T-helper 17 cell (primary cell): ENCODE measurements at places on chromosomes 7 and 10.

DNA sequence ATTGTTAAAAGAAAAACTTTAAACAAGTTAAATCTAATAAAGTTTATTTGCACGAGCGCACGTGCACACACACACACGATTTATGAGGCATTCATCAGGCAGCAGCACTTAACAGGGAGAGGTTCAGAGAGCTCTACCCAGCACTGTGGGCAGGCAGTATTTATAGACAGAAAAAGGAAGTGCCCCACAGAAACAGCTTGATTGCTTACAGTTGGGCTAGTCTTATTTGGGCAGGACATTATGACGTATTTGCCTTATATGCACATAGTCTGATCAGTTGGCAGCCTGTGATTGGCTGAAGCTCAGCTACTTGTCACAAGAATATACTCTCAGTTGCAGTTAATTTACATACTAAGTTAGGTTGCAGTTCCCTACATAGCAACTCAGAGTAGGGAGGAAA is 1.2 kb upstream of the SDHAF3 start:
- no peak for DNase-seq

GRCh38 chr7:73833251-73833919 is 2.6 kb downstream of the CLDN4 start:
- DNase-seq: no peak

GRCh38 chr7:18166002-18166401 is 138.4 kb upstream of the PRPS1L1 start:
- DNase-seq: no peak

DNA sequence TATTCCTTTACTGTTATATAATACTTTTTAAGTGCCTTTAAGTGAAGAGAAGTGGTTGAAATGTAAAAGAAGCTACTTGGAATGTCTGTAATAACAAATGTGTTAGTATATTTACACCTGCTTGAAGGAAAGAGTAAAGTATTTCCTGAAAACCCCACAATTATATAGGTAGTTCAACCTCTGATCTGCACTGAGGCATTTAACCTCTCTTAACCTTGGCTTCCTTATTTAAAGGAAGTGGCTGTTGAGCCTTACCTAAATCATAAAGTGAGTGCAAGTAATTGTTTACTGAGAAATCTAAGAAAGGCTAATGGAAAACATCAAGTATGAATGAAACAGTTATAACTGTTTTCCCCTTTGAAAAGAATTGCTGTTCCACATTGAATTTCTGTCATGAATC is 294.5 kb downstream of the ADK start:
- no peak for DNase-seq

GRCh38 chr10:106566873-106567272 is 597.6 kb downstream of the SORCS1 start:
- no peak for DNase-seq

DNA sequence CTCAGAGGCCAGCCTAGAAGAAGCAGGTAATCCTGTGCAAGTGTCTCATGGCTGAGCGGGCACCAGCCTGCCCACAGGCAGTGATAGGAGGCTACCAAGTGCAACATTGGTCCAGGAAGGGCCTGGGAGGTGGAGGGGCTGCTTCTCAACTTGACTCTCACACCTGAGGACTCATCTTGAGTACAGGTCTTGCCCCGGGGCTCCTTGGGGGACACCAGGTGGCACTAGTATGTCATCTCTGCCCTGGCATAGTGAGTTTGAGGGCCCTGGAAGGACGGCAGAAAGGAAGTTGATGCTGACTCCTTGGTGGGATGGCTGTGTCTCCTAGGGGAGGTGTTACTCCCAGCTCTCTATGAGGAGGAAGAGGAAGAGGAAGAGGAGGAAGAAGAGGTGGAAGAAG is 2.3 kb downstream of the CCDC136 start:
- no peak for DNase-seq

DNA sequence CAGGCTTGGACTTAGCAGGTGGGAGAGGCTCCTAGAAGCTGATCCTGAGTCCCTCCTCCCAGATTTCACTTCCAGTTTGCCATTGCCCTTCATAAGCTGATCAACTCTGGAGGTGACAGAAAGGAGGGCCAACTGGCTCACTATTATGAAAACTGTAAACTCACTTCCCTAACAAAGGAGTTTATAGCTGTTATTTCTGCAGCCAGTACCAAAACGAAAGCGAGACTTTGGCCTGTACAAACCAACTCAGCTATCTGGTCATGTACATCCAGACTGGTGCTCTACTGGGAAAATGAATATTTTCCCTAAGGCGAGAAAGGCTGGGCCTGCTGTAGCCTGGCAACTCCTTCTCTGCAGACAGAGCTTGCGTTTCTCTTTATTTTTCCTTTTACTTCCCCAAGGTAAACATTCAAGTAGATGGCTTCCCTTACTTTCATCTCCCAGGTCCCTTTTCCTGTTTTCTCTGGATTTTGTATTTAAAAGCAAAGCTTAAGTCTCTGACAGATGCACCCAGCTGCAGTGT is 54.7 kb downstream of the GALNT17 start:
- DNase-seq: no peak

DNA sequence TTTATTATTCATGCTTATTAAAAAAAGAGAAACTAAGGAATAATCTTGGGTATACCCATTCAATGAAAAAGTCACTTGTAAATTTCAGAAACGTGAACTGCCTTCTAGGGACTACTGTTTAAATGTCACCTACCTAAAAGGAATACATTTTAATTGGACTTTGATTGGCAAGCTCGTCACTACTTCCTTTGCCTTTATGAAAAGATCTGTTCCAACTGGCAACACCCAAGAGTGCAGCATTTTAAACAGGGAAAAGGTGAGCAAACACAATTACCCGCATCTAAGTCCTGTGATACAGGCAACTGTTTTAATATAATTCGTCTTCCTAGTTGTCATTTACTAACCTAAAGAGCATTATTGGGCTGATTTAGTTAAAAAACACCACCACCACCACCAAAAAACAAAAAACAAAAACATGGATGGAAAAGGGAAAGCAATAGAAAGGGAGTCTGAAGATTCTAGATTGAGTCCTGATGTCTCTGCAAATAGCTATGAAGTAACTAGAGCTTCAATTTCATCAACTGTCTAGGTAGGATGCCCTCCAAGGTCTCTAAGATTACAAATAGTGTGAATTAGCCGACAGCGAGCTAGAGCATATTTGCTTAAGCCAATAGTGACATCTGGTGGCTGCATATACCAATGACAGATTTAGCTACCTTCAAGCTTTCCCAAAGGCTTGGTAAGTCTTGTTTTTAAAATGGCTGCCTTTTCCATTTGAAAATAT is 33.8 kb upstream of the ICA1 start:
- DNase-seq: no peak

DNA sequence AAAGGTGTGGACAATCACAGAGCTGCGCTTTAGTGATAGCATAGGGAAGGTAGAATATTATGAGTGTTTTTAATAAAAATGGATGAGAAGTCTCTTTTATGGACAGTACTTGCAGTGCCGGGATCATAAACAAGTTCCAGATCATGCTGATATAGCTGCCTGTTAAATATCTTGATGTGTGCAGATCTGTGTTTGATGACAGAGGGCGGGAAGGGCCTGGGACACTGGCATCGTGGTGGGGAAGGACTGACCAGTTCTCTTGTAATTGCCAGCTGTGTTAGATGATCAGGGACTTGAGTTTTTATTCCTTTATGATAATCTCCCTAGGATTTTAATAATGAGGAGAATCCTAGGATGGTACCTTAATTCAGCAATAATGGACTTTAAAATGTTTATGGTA is 14.6 kb downstream of the SND1 start:
- no peak for DNase-seq

DNA sequence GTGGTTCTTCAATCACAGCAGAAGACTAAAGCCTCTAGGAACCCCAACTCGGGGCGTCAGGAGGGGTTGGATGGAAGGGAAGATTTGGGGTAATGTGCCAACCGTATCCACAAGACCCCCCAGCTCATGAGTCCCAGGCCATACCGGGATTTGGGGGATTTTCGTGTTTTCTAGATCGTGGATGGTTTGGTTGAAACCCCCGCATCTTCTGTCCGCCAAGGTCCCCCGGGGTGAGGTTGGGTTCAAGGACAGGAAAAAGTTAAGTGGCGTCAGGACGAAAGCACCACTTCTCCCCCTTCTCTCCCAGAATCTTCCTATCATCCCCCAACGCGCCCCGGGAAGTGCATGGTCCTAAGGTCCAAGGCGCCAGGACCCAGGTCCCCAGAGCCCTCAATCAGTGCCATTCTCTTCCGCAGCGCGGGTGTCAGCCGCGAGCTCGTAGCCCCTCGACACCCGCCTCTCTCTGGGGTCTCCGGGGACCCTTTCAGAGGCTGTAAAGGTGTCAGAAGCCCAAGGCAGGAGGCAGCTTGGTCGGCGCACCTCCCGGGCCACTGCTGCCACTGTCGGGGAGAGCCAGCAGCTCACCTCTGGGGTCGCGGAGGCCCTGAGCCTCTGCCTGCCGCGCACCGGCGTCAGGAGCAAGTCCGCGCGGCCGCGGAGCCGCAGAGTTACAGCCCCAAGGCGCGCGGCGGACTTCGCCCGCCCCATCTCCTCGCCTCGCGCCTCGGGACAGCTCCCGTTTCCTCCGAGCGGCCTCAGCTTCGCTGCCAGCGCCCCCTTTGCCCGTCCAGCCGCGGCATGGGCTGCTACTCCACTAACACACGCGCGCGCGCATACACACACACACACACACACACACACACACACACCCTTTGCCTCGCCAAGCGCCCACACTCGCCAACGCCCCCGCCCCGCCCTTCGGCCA is 1.5 kb downstream of the MKX start:
- peak; percentile 11 for DNase-seq

DNA sequence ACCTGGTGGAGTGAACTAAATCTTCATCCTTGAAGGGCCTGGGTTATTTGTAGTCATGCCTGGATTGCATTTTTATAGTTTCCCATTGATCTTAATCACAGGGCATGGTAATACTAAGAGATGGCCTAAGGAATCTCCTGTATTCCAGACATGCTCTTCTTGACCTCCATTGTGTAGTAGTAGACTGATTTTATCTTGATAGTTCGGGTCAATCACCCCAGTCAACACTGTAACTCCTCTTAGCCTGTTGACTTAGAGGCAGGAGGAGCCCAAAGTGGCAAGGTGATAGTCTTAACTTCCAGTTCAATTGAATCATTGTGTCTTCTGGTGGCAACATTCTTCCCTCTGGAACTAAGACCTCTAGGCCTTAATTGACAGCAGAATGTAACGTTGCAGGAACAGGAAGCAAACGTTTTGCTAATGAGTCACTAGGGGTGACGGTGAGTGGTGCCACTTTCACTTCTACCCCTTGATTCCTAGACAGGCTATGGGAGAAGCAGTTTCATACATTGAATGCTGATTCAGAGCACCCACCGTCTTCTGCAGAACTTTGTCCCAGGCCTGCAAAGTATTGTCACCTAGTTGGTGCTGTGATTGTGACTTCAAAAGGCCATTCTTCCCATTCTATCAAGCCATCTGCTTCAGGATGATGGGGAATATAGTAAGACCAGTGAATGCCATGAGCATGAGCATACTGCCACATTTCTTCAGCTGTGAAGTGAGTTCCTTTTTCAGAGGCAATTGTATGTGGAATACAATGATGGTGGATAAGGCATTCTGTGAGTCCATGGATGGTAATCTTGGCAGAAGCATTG is 24.0 kb upstream of the PAPSS2 start:
- DNase-seq: no peak

DNA sequence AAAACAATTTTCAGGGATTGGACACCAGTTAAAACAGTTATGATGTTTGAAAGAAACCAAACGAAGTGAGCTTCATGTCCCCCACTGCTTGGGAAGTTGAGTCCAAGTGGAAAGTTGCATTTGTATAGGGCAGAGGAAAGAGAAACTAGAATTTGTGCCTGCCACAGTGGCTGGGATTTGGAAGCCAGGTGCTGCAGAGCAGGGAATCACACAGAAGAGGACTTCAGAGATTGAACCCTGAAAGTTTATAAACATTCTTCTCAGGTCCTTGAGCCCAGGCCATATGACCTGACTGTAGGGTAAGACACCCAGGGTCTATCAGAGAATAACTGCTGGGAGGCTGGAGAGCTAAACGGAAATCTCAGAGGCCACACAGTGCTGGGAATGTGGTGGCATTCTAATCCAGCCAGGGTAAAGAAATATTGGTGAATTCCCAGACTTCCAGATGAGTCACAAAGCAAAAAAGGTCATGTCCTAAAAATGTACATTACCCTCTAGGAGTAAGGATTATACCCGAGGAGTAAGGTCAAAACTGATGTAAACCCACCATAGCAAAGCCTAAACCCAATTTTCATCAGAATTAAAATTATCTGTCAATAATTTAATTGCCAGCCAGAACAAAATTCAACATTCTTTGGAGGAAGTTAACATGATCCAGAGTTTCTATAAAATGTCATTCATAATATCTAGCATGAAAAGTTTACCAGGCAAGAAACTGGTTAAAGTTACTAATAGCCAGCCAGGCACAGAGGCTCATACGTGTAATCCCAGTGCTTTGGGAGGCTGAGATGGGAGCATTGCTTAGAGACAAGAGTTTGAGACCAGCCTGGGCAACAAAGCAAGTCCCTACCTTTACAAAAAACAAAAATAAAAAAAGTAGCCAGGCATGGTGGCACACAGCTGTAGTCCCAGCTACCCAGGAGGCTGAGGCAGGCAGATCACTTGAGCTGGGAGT is 31.2 kb downstream of the TOMM7 start:
- DNase-seq: no peak

DNA sequence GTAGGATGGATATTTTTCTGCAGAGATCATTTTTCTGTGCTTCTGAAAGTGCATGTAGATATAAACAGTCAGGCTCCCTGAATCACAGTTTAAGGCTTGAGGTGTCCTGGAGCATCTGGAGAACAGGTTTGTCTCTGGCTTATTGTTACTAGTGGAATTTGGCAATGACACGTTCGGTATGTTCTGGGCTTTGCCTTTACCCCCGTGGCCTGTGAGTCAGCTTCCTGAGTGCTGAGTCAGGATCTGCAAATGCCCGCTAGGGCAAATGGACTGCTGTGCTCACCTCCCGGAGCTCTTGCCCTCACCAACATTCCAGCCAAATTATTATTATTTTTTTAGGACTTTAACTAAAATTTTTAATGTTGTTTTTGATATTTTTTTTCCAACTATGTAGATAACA is 192.5 kb upstream of the PRSS1 start:
- DNase-seq: no peak

GRCh38 chr7:95404316-95404865 is 8.2 kb upstream of the PON3 start:
- no peak for DNase-seq

GRCh38 chr10:24415455-24416125 is 206.7 kb downstream of the KIAA1217 start:
- DNase-seq: no peak
